ENCODE measurements at places on chromosomes 1 and 21. TPM values are rescaled to one million over a fixed set of nuclear protein-coding genes. Genes with fewer than 3 reads are reported as not detected.

The TMEM200B gene
- 0.92 TPM for total RNA-seq

The AUNIP gene
- 5.8 TPM for total RNA-seq

The CD247 gene
- 0.88 TPM for total RNA-seq

The KANK4 gene
- total RNA-seq, result not detected

The SGIP1 gene
- 7.7 TPM for total RNA-seq

The PRDM16 gene
- 0.35 TPM for total RNA-seq

The TMEM52 gene
- total RNA-seq, result 0.42 TPM

The IFI44 gene
- total RNA-seq, result 18.1 TPM

The DNM3 gene
- total RNA-seq, result 0.59 TPM

The DYNLT4 gene
- total RNA-seq, result 0.28 TPM

The SLC6A9 gene
- total RNA-seq, result 0.40 TPM

- DNase-seq, result no peak
Measured at GRCh38 chr1:78553859-78554258, 63.1 kb downstream of the PTGFR start.

DNA sequence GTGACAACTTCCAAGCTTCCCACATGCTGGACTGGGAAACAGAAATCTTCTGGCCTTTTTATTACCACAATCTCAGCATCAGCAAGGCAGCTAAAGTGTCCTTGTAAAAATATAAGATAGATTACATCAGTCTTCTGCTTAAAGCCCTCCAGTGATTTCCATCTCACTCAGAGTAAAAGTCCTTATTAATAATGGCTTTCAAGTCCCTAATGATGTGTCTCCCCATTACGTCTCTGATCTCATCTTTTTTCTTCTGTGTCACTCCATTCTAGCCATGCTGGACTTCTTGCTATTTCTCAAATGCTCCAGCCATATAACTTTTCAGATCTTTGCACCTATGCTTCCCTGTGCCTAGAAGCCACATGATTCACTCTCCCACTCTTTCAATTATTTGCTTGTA lies 22.1 kb downstream of the PAPPA2 start:
- DNase-seq, result no peak

DNA sequence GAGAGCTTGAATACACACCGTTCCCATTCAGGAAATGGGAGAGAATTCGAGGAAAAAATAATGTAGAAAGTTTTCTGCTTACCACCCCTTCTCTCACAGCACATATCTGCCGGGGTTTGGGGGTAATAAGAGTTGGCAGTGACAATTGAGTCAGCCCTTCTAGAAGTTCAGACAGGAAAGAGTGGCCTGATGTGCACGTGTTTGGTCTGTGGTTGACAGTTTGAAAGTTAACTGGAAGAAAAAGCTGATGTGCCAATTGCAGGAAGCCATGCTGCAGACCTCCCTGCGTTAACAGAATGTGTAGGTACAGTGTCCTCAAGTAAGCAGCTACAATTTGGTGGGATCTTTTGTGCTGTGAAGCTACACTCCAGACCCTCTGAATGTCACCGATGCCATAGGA lies 50.9 kb downstream of the DHX9 start:
- DNase-seq, result no peak

- DNase-seq, result no peak
Measured at GRCh38 chr21:36804874-36805611, 106.1 kb downstream of the SIM2 start.

DNA sequence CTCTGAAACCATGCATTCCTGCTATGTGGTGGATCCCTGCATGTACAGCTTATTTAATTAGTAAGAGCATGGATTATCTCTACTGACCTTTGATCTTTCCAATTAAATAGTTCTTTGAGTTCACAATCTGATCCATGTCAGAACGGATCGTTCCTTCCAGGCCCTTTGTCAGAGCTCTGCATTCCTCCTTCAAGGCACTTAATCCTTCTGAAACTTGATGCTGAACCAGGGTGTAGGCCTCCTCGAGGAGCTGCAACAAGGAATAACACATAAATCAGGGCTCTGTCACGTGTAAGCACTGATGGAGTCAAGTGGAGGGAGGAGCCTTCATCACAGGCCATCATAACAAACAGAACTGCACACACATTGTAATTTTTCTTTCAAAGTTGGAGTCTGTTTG lies 68.4 kb upstream of the EDEM3 start:
- DNase-seq, result no peak

- DNase-seq, result no peak
Measured at GRCh38 chr1:53625766-53626520, 113.0 kb downstream of the GLIS1 start.

DNA sequence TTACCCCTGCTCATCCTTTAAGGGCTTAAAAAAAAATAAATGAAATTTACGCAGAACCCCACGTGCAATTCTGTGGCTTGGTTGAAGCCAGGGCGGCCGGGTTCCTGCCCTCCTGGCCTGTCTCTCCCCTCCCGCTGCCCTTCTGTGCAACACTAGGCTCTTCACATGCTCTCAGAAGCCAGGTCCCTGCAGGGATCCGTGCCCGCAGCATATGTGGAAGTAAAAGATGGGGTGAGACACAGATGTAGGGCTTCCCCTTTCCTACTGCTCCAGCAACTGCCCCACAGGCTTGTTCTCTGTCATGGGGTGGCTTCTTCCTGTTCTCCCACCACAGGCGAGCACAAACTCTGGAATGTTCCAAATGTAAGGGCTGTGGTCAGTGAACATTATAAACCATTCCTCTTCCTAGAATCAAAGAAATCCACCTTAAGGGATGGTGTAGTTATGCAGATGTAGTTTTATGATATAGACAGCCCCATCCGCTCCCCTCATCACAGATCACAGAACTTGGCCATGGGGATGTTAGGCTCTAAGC lies 535.4 kb downstream of the KIF26B start:
- no peak for DNase-seq

DNA sequence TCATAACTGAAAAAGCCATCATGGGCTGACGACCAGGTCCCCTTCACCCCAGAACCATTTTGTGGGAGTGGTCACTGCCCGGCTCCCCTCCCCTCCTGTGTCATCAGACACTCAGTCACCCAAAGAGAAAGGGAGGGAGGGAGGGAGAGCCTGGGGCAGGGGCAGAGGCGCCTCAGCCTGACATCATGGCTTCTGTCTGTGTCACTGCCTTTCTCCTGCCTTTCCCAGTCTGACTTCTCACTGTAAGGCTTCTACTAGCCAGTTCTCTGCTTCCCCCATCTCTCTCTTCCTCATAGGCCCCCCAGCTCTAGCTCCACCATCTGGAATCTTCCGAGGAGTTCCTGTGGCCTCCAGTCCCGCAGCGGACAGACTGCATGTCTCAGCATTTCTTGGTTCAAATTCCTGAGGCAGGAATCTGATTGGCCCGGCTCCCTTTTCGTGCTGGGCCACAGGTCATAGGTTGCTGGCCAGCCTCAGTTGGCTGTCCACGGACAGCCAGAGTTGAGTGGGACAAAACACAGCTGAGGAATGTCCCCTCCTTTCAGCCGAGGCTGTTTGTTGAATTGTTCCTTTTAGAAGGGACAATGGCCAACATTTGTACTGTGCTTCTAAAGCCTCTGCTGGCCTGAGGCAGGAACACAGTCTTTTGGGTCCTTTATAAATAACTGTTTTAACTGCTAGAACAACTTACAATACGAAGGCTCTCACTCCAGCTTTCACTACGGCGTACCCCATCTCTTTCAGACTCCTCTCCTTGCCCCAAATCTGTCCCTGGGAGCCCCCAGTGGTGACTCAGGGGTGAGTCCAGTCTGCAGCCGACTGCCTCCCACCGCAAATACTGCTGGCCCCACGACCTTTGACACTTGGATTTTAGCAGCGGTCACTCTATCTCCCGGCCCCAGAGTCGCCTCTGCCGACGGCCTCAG lies 18.7 kb upstream of the KANK4 start:
- DNase-seq, result no peak

DNA sequence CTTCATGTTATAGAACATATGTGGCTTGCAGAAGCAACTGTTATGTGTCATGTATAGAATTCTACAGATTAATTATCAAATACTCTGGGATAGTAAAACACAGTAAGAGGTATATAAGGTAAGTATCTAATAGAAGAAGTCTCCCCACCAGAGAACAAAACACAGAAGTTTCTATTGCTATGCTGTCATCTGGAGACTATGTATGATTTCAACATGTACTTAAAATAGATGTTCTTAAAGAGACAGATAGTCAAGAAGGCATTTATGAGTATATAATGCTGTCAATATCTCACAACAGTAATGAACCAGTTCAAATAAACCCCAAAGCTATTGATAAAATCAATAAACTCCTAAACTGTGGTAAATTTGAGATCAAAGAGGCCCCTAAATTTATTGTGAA lies 8.1 kb upstream of the ADCY10 start:
- DNase-seq, result no peak

DNA sequence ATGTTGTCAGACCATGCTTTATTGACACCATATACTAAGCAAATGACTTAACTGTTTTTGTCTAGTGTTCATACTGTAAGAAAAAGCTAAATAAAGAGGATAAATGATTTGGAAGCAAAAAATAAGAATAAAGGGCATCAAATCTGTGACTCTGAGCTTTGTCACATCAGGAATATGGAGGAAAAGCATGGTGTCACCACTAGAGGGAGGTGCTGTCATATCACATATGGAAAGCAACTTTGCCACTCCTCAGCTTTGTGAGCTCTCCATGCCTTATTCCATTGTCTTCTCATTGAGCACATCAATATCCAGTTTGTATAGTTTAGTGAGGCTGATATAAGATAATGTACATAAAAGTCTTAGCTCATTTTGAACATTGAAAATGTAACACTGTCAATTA lies 20.8 kb upstream of the GBP1 start:
- peak; percentile 19 for DNase-seq

DNA sequence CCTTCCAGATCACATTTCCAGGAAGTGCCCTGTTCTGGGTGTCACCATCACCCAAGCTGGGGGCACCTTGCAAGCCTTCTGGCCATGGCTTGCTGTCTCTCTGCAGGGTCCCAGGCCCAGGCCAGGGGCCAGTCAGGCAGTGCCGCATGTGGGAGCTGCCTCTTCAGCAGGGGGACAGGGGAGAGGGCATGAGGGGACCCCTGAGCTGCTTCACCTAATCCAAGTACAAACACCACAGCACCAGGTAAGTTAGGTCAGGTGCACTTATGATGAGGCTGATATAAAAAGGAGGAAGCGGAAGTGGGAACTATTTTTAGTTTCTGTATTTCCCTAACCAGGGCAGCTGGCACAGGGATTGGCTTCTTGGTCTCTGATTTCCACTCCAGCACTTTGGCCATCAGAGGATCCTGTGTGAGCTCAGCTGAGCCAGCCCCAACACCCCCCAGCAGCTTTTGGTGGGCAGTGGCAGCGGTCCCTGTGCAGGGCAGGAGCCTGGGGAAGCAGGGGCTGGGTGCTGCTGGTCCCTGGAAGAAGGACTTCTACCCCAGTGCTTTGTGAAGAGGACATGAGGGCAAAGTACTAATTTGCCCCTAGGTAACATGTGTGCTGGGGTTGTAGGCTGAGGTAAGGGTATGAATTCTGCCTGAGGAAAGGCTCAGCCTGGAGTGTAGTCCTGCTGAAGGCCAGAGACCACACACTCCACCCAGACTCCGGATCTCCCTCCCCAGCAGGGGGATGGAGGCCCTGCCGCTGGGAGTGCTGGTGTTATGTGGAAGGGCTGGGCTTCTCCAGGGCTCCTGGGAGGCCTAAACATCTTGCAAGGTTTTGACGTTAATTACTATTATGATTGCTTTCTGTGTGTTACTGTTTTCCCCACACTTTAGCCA lies 3.3 kb upstream of the PCBP3 start:
- DNase-seq, result no peak

DNA sequence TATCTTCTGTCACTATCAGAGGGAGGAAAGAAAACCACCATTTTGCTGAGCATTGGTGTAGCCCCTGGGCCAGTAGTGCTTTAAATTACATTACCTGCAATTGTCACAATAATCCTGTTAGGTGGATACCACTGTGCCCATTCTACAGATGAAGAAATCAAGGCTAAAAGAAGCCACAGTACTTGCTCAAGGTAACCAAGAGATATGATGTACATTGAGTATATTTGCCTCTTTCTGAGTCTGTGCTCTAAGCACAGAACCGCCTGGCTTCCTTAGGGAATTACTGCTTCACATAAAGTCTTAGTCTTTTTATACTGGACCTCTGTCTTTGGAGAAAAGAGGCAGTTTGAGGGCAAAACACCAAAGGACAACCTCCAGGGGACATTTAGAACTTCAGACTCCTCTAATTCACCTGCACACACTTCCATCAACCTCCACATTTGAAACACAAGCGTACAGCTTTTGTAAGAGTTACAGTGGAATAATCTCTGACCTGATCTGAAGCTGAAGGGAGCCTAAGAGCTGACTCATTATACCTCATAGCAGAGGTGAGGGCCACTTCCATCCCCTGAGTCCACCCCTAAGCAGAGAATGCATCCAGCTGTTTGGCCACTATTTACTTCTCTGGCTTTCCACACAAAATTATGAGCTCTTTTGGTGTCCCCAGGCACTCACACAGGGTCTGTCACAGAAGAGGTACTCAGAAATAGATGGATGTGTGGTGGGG lies 61.8 kb downstream of the PLPP3 start:
- DNase-seq, result no peak

GRCh38 chr21:45595574-45596295 lies 47.8 kb upstream of the PCBP3 start:
- DNase-seq, result no peak

DNA sequence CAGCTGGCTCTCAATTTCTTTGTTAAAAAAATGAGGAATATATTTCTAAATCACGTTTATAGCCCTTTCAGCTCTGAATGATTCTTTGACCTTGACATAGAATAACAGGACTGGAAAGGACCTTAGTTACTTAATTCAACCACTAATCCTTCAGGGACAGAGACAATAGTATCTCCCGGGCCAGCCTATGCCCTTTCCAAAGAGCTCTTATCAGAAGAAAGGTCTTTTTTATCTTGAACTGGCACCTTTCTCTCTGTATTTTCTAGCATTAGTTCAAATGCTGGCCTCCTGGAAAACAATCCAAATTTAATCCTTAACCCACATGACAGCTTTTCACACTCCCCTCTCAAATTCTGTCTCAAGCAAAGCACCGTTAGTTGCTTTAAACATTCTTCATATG lies 44.8 kb upstream of the FBXO28 start:
- no peak for DNase-seq

GRCh38 chr1:213268221-213268620 lies 217.2 kb downstream of the RPS6KC1 start:
- no peak for DNase-seq

GRCh38 chr1:246959944-246960693 lies 28.4 kb upstream of the AHCTF1 start:
- peak; percentile 32 for DNase-seq

DNA sequence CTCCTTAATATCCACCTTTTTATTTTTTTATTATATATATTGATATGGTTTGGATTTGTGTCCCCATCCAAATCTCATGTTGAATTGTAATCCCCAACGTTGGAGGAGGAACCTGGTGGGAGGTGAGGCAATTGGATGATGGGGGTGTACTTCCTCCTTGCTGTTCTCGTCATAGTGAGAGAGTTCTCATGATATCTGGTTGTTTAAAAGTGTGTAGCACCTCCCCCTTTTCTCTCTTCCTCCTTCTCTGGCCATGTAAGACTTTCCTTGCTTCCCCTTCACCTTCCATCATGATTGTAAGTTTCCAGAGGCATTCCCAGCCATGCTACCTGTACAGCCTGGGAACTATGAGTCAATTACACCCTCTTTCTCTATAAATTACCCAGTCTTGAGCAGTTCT lies 22.7 kb upstream of the CCSAP start:
- no peak for DNase-seq

- no peak for DNase-seq
Measured at GRCh38 chr1:2493691-2494322, 17.7 kb downstream of the PLCH2 start.

GRCh38 chr21:46561445-46562090 lies 43.3 kb downstream of the S100B start:
- no peak for DNase-seq

Measured in pulmonary artery endothelial cell (primary cell).